GM12878 (cell line): ENCODE measurements at places on chromosomes 13 and 19. TPM values are rescaled to one million over a fixed set of nuclear protein-coding genes. Genes with fewer than 3 reads are reported as not detected.
A peak's percentile ranks its signal among the peaks of the same experiment; 100 is the strongest.

CBY2 gene
- 0.53 and 0.64 TPM in 2 replicates for total RNA-seq

- H3K4me1 ChIP-seq: peaks cover 27% of the 10 kb centered on the region
- no peak for DNase-seq
- H3K36me3 ChIP-seq: no peaks in the 10 kb centered on the region
- H3K4me3 ChIP-seq: no peak overlapping the region
- no peak overlapping the region for H3K27ac ChIP-seq
Measured at GRCh38 chr13:30138511-30138910, 168.8 kb downstream of the KATNAL1 start.

FBXO46 gene
- 50.4 and 61.5 TPM in 2 replicates for total RNA-seq

DNA sequence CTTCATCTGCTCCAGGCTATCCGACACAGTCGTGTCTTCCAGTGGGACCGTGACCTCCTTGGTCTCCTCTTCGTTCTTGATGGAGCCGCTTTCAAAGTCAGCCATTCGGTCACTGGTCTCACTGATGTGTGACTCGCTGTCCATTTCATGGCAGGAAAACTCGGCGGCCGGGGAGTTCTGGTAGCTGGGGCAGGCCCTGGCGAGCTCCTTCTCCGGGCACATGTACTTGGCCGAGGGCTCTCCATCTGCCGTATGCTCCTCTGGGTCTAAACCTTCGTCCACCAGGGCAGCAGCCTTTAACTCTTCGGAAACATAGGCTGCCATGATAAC is 69.8 kb downstream of the TSHZ3 start:
- no peaks in the 10 kb centered on the region for H3K36me3 ChIP-seq
- H3K27ac ChIP-seq: no peak overlapping the region
- no peak for DNase-seq

GRCh38 chr19:18519962-18520847 is 1.7 kb downstream of the ELL start:
- peaks cover 8% of the 10 kb centered on the region for H3K4me1 ChIP-seq
- H3K27ac ChIP-seq: peak overlapping the region; percentile 89
- no peak for DNase-seq

ZSCAN4 gene
- not detected in 2 replicates for total RNA-seq

GRCh38 chr19:13356686-13357280 is 149.5 kb downstream of the CACNA1A start:
- H3K4me1 ChIP-seq: no peaks in the 10 kb centered on the region
- H3K4me3 ChIP-seq: no peak overlapping the region
- no peaks in the 10 kb centered on the region for H3K27me3 ChIP-seq
- no peak overlapping the region for H3K27ac ChIP-seq
- no peak for DNase-seq

NLRP7 gene
- total RNA-seq: 0.08 and 0.13 TPM in 2 replicates

DNA sequence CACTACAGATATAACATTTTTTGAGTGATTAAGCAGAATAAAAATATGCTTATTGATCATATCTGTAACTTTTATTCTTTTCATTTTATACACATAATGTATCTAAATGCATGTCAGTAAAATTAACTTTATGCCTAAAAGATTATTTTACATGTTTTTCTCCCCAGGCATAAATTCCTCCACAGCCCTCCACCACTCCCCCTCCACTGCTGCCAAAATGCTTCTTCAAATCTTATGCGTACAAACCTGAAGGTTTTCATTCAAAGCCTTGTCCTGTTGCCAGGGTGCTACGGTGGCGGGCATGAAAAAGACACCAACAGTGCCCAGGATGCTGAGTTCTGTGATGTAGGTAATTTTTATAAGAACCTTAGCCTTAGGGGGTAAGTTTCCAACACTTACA is 52.9 kb downstream of the PARP4 start:
- no peaks in the 10 kb centered on the region for H3K27me3 ChIP-seq
- H3K4me3 ChIP-seq: no peak overlapping the region
- DNase-seq: no peak
- peaks cover 16% of the 10 kb centered on the region for H3K36me3 ChIP-seq
- H3K4me1 ChIP-seq: peaks cover 8% of the 10 kb centered on the region
